ENCODE measurements at places on chromosomes 4 and X.

GRCh38 chr4:102493794-102494193 lies 7.4 kb upstream of the NFKB1 start:
- no peak for DNase-seq

- peak; percentile 14 for DNase-seq
Observed at GRCh38 chr4:137310593-137311490, 221.5 kb downstream of the PCDH18 start.

- DNase-seq, result no peak
Observed at GRCh38 chr4:1872870-1873269, 1.7 kb downstream of the NSD2 start.

GRCh38 chrX:18351784-18352183 lies 2.7 kb downstream of the SCML2 start:
- DNase-seq, result no peak

DNA sequence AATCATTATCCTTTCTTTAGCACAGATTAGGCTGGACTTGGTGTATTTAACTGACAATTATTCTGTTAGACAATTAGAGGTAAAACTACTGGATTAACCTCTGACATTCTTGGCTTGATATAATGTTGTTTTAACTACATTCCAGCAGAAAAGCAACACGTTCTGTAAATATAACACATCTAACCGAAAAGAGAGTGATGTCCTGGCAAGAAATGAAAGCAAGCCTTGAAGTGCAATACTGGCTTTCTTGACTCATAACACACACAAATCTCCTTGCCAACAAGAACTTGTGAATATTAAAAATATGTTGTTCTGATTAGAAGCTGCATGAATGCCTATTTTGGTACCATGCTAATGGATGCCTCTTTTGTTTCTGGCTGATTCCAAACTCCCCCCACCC lies 76.4 kb downstream of the EFHC2 start:
- no peak for DNase-seq

- no peak for DNase-seq
Observed at GRCh38 chr4:44563496-44563895, 87.9 kb downstream of the YIPF7 start.

GRCh38 chr4:75530556-75531322 lies 16.5 kb downstream of the THAP6 start:
- DNase-seq, result no peak

- DNase-seq, result no peak
Observed at GRCh38 chr4:120691536-120691935, 231.0 kb downstream of the PRDM5 start.

DNA sequence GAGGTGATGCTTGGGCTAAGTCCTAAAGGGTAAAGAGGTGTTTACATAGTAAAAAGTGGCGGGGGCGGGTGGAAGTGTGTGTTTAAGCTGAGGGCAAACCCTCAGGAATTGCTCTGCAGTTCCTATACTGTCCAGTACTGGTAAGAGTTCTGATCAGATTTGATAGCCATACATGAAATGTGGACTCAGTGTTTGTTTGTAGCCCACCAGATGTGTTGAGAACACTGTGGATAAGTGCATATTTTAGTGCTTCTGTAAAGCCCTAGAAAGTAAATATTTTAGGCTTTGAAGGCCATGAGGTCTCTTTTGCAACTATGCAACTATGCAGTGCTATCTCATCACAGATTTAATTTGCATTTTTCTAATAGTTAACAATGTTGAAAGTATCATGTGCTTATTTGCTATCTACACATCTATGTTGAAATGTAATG lies 80.7 kb upstream of the EOLA2 start:
- DNase-seq, result no peak

- no peak for DNase-seq
Observed at GRCh38 chrX:105375816-105376215, 155.3 kb upstream of the TEX13A start.

DNA sequence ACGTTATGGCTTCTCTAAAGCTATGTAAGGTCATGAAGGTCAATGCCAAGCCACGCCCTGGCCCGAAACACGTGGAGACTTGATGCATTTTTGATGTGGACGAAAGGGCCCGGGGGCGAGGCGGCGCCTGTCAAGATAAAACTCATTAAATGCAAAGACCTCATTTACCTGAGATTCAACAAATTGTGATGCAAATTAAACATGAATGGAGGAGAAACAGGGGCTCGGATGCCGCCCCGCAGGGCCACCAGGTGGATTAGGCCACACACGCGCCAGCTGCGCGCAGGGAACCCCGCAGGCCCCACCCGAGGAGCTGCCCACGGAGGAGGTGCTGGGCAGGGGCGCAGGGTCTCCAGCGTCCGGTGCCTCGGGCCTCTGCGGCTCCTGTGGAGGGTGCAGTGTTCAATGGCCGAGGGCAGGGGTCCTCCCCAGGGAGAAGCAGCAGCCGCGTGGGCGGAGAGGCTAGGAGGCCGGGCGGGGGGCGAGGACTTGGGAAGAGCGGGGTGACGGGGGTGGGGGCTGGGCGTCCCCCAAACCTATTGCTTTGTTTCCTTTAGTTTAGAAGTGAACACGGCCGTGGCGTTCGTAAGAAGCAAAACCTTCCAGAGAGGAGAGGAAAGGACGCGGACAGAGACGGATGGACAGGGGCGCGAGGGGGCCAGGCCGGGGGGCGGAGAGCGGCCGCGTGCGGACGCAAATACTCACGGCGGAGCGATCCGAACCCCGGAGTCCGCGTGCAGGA lies 40.4 kb downstream of the CPLX1 start:
- no peak for DNase-seq

DNA sequence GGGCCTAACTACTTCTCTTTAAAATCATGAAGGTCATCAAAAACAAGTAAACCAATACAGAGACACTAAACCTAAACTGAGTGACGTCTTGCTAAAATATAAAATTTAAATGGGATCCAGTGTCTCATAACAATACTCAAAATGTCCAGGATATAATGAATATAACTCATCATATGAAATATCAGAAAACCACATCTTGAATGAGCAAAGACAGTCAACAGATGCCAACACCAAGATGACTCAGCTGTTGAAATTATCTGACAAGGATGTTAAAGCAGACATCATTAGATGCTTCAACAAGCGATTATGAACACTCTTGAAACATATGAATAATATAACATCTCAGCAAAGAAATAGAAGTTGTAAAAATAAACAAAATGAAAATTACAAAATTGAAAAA lies 8.3 kb downstream of the NAP1L2 start:
- DNase-seq, result no peak

- no peak for DNase-seq
Observed at GRCh38 chrX:144334577-144334976, 450.7 kb downstream of the UBE2NL start.

- DNase-seq, result no peak
Observed at GRCh38 chr4:183266371-183266770, 53.7 kb downstream of the CLDN22 start.

DNA sequence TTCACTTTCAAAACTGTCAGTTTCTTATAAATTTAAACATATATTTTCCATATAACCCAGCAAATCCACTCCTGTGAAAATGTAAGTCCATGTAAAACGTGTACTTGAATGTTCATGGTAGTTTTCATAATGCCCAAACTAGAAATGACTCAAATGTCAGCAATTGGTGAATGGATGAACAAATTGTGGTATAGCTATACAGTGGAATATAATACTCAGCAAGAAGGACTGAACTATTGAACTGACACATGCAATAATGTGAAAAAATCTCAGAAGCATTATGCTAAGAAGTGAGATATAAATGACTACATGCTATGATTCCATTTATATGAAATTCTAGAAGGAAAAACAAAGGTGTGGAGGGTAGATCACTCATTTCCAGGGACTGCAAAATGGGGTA lies 52.2 kb downstream of the USP53 start:
- DNase-seq, result no peak

DNA sequence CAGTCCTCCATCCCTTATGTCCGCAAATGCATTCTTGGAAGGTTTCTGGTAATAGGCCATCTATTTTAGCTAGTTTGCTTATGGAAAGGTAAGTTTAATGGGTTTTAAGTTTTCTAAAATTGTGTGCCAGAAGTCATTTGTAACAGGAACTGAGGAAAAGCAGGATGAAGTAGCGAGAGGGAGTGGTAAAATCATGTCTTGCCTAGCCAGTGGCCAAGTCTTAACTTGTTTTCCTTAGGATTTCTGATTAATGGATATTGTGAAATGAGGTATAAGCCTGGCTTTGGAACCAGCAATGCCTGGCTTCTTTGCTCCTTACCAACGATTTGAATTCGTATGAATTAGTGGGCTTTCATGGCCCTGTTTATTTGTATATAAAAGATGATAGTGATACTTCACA lies 7.3 kb downstream of the SEC24B start:
- DNase-seq, result no peak

DNA sequence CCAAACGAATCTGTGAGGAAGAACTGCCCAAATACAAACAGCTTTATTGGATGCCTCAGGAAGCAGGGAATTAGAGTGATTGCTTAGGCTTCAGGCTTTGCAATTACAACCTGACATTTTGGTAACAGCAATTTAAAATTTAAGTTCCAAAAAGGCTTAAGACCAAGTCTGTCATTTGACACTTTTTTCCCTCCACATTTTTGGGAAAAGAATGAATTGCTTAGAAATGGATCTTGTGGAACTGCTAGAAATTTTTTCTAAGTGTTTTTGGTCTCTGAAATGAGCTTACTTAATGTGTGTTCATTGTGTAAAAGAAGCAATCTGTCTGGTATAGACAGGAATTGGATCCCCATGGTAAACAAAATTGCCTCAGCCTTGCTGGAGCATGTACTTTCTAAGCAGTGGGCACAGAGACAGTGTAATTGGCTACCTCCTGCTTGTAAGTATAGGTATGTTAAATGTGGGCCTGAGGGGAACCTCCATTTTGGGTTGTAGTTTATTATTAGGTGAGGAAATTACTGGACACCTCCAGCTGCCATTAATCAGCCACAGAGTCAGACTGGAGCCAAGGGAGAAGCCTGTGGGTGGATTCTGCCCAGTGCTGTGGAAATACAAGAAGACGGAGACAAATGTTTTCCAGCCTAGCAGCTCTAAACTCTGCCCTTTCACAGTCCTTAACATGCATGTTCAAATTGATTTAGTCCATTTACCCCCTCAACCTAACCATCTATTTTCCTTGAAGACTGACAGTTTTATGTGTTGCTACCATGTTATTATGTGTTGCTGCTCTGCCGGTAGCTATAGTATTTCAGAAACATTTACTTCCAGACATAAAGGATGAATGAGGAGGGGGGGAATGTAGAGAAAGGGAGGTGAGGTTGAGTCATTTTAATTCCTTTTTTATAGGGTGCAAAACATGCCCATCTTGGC lies 473.0 kb downstream of the SPRY1 start:
- DNase-seq, result no peak
